ENCODE measurements at places on chromosomes 5 and 9. TPM values are rescaled to one million over a fixed set of nuclear protein-coding genes. Genes with fewer than 3 reads are reported as not detected.

- no peaks in the 10 kb centered on the region for H3K27me3 ChIP-seq
- H3K27ac ChIP-seq = no peak overlapping the region
- no peak overlapping the region for H3K4me3 ChIP-seq
- no peaks in the 10 kb centered on the region for H3K4me1 ChIP-seq
These were observed 35.6 kb downstream of the CCL28 start for GRCh38 chr5:43376496-43377140.

- no peak for DNase-seq
- H3K4me3 ChIP-seq = no peak overlapping the region
- H3K4me1 ChIP-seq = no peaks in the 10 kb centered on the region
- no peaks in the 10 kb centered on the region for H3K27me3 ChIP-seq
These were observed 1.9 kb downstream of the PCA3 start for GRCh38 chr9:76766126-76766525.

DNA sequence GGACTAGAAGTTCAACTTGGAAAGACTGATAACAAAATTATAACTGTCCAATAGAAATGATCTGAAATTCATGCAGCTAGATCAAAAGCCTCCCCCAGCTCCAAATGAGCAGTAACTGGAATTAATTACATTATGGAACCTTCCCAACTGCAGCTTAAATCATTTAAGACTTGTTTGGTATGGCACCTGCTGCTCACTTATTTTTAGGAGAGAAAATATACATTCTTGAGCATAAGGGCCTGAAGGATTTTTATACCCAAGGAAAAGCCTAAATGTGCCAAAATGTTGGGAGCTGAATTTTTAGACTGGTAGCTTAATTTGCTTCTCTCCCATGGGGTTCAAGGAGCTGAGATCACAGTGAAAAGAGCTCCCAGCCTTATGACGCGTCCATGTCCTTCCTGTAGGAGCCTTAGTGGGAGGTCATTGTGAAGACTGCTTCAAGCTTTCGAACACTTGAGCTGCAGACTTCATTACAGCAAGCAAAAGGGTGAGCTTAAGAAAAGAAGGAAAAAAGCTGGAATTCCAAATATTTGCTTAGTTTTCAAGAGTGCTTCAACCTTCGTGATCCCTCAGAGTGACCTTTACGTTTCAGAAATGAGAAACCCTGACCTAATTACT is 276.0 kb downstream of the DMAC1 start:
- H3K4me1 ChIP-seq = no peaks in the 10 kb centered on the region
- no peak overlapping the region for H3K4me3 ChIP-seq
- no peak for DNase-seq
- no peaks in the 10 kb centered on the region for H3K36me3 ChIP-seq
- no peak overlapping the region for H3K27ac ChIP-seq
- no peaks in the 10 kb centered on the region for H3K27me3 ChIP-seq

GRCh38 chr5:16067415-16067814 is 112.2 kb downstream of the MARCHF11 start:
- H3K36me3 ChIP-seq = no peaks in the 10 kb centered on the region
- H3K4me3 ChIP-seq = no peak overlapping the region
- H3K27ac ChIP-seq = no peak overlapping the region
- DNase-seq = no peak

- no peak overlapping the region for H3K27ac ChIP-seq
- no peaks in the 10 kb centered on the region for H3K36me3 ChIP-seq
- no peak overlapping the region for H3K4me3 ChIP-seq
These were observed 3.8 kb downstream of the NR2F1-AS1 start for GRCh38 chr5:93576994-93577853.

DNA sequence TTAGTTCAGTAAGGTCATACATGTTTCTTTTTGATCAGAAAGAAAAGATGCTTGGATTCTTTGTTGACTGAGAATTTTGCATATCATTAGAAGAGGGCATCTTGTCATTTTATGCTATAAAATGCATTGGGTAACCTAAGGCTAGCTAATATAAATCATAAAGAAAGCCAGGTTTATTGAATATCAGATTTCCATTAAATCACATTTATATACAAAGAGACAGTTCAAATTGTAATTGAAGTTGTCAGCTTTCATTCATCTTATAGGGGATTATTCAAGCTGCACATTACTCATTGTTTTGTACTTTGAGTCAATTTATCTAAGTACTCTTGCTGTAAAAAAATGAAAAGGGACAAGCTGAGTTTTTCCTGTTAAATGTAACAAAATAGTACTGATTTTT is 259.1 kb upstream of the CDH12 start:
- H3K27me3 ChIP-seq = no peaks in the 10 kb centered on the region
- no peaks in the 10 kb centered on the region for H3K36me3 ChIP-seq

DNA sequence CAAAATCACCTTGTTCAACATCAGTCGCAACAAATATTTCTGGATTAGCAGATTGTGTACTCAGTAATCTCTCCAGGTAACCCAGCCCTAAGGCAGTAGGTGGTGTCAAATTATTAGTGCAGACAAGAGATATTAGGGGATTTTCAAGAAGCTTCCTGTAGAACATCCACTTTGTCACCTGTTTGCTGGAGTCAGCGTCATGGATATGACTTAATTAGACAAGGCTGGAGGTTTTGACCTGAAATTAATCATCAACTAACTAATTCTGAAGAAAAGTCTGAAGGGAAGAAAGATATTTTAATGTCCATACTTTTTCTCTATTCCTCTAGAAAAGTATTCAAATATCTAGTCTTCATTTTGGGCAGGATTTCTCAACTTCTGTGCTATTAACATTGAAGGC is 91.4 kb upstream of the CCDC112 start:
- no peak overlapping the region for H3K27ac ChIP-seq
- DNase-seq = no peak
- H3K4me3 ChIP-seq = no peak overlapping the region

GRCh38 chr9:506281-506680 is 291.6 kb downstream of the DOCK8 start:
- H3K27ac ChIP-seq = peak overlapping the region; percentile 56
- H3K27me3 ChIP-seq = peaks cover 4% of the 10 kb centered on the region
- no peak overlapping the region for H3K4me3 ChIP-seq
- no peak for DNase-seq
- no peaks in the 10 kb centered on the region for H3K4me1 ChIP-seq
- H3K36me3 ChIP-seq = no peaks in the 10 kb centered on the region

DNA sequence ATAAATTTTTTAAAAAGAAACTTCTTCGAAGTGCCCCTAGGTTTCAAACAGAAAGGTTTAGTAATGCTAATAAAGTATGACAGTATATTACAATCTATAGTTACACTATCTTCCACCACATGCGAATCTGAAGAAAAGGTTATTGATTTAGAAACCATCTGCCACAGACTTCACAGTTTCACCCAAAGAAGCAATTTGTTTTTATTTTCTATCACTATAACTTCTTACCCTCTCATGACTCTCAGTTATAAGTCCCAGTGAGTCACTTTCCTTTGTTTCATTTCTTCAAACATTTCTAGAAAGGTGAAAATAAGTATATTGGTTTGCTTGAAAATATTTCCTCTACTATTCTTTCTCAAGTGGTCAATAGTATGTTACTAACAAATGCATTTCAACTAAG is 93.6 kb downstream of the MCTP1 start:
- no peaks in the 10 kb centered on the region for H3K36me3 ChIP-seq
- DNase-seq = no peak
- H3K4me1 ChIP-seq = no peaks in the 10 kb centered on the region
- no peaks in the 10 kb centered on the region for H3K27me3 ChIP-seq

GRCh38 chr5:155711882-155712281 is 615.1 kb upstream of the SGCD start:
- no peaks in the 10 kb centered on the region for H3K4me1 ChIP-seq
- DNase-seq = no peak
- H3K27me3 ChIP-seq = no peaks in the 10 kb centered on the region
- no peaks in the 10 kb centered on the region for H3K36me3 ChIP-seq
- no peak overlapping the region for H3K4me3 ChIP-seq

PAEP gene
- not detected for total RNA-seq

ADRB2 gene
- total RNA-seq = 2.8 TPM

SMIM3 gene
- total RNA-seq = 17.9 TPM

ELOVL7 gene
- 0.29 TPM for total RNA-seq

UNC5A gene
- total RNA-seq = not detected

All from naive thymus-derived CD4-positive, alpha-beta T cell (primary cell).